ENCODE measurements at places on chromosomes 5 and 9.
A peak's percentile ranks its signal among the peaks of the same experiment; 100 is the strongest.

DNA sequence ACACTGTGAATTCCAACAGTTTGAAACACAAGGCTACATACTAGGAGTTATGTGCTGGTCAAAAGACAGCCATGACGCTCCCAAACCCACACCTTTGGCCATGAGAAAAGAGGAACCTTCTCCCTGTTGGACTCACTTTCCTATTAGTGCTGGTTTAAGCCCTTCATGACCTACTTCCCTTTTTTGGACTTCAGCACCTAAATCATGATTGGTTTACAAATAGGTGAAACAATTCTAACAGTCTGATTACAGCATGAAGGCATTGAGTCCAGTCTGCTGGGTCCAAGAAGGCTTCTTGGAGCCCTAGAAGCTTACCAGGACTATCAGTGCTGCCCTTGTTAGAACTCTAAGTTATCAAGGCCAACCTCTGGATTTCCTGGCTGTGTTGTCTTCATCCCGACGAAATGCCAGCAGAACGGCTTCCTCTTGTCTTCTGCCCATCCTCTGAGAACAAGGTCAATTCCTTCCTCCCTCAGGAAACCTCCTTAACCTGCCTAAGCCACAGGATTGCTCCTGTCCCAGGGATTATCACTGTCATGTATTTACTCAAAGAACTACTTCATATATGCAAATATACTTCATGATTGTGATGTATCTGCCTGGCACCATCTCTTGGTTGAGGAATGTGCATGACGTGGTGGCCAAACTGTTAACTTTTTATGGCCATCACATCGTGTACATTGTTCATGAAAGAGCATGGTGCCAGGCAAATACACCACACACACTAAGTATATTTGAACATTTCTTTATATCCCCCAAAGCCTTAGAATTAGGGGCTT lies 83.6 kb downstream of the ANKH start:
- no peak for DNase-seq

DNA sequence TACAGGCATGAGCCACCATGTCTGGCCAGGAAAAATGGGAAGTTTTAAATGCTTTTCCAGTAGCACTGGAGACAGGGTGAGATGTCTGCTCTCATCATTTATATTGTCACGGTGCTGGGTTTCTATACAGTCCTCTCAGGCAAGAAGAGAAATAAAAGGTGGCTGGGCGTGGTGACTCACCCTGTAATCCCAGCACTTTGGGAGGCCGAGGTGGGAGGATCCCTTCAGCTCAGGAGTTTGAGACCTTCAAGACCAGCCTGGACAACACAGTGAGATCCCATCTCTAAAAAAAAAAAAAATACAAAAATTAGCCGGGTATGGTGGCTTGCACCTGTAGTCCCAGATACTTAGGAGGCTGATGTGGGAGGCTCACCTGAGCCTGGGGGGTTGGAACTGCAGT lies 4.8 kb upstream of the GRIN1 start:
- DNase-seq, result no peak

- no peak for DNase-seq
These were observed 131.7 kb upstream of the TARS1 start for GRCh38 chr5:33309068-33309467.

DNA sequence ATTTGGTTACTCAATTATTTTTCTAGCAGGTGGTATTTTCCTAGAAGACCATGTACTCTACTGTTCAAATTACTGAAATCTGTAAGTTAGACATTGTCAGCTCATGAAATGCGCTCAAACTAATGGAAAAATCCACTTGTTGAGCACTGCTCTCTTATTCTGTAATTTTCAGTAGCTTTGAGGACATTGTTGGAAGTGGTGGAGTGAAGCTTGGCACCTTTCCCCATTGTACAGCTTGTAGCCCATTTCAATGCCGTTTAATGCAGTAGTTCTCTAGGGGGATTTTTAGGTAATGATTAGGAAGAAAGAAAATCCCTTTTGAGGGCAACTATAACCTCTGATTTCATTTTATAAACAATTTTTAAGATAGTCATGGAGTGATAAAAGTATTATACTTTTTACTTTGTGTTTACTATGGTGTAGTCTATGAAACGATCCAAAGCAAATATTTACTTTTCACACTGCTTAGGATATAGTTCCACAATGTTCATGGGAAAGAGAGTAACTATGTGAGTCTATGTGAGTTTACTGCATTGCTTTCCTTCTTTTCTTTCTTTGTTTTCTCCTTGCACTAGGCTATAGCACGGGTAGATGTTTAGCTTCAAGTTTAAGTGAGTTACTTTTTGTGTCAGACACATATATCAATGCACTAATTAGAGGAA lies 165.8 kb upstream of the ANKH start:
- DNase-seq, result no peak

- DNase-seq, result peak; percentile 61
These were observed 4.4 kb downstream of the CRB2 start for GRCh38 chr9:123360161-123361085.

All from DMS153 (cell line).